Ovary (tissue), 10 donors: ENCODE measurements at places on chromosomes 13 and 19. TPM values are rescaled to one million over a fixed set of nuclear protein-coding genes. Genes with fewer than 3 reads are reported as not detected.

DLEU7 gene
- total RNA-seq, result 0.65 TPM

RPS5 gene
- 2,692 TPM for total RNA-seq

PROZ gene
- total RNA-seq, result not detected

RBM26 gene
- total RNA-seq, result 52.9 TPM

ADGRE3 gene
- total RNA-seq, result not detected

SCEL gene
- total RNA-seq, result not detected

PLIN5 gene
- total RNA-seq, result 135 TPM

MCEMP1 gene
- 0.27 TPM for total RNA-seq

ISOC2 gene
- 34.2 TPM for total RNA-seq

ZSCAN1 gene
- total RNA-seq, result not detected

ZDHHC20 gene
- total RNA-seq, result 44.8 TPM

SIAH3 gene
- total RNA-seq, result 0.24 TPM

CSNK1G2 gene
- 52.1 TPM for total RNA-seq

FRY gene
- total RNA-seq, result 19.0 TPM

POLR1G gene
- total RNA-seq, result 7.1 TPM

ZNF865 gene
- 18.2 TPM for total RNA-seq

KANK3 gene
- total RNA-seq, result 4.1 TPM

LRRC25 gene
- 4.7 TPM for total RNA-seq

WASF3 gene
- 33.7 TPM for total RNA-seq

KISS1R gene
- not detected for total RNA-seq

KLK15 gene
- not detected for total RNA-seq

ZNF583 gene
- total RNA-seq, result 10.5 TPM

GAS6 gene
- 168 TPM for total RNA-seq

ZNF730 gene
- total RNA-seq, result 2.2 TPM

ZNF708 gene
- 24.6 TPM for total RNA-seq

RFPL4A gene
- not detected for total RNA-seq

ZNF540 gene
- 8.7 TPM for total RNA-seq

ZNF560 gene
- not detected for total RNA-seq

SYNGR4 gene
- not detected for total RNA-seq

NCR1 gene
- not detected for total RNA-seq

XRCC1 gene
- total RNA-seq, result 26.9 TPM

USPL1 gene
- 22.0 TPM for total RNA-seq

NKPD1 gene
- total RNA-seq, result 0.20 TPM

ZNF177 gene
- total RNA-seq, result 3.0 TPM

CGB2 gene
- total RNA-seq, result not detected

SRRM5 gene
- total RNA-seq, result 0.10 TPM

TMEM238 gene
- total RNA-seq, result 2.4 TPM

PRTN3 gene
- not detected for total RNA-seq

FUT6 gene
- total RNA-seq, result not detected

ZNF490 gene
- 6.1 TPM for total RNA-seq

ZNF85 gene
- total RNA-seq, result 20.1 TPM

MUC16 gene
- total RNA-seq, result 0.50 TPM

TBXA2R gene
- total RNA-seq, result 3.7 TPM

ZNF787 gene
- 36.8 TPM for total RNA-seq

TDRD12 gene
- total RNA-seq, result 1.9 TPM

UNC13A gene
- total RNA-seq, result 0.11 TPM

LRRC63 gene
- total RNA-seq, result not detected

CGB8 gene
- total RNA-seq, result not detected

ANGPTL4 gene
- 0.71 TPM for total RNA-seq

CEACAM8 gene
- total RNA-seq, result not detected
